ENCODE measurements at places on chromosomes 2 and 18. TPM values are rescaled to one million over a fixed set of nuclear protein-coding genes. Genes with fewer than 3 reads are reported as not detected.

DNA sequence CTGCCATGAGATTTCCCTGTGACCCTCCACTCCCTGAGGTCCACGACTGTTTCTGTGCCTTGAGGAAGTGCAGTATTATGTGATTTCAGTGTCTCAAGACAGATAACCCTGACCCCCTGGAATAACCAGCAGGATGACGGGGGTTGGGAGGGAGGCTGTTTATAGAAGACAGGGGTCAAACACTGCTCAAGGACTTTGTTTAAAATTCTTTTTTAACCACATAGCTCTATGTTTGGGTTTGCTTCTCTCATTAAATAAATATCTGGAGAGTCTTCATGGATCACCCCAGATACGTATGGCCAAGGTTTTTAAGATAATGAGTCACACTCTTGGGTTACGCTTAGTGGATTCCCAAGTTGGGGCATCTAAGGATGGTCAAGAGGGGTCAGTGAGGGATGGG, 523.8 kb upstream of the TNP1 start:
- DNase-seq: no peak

DNA sequence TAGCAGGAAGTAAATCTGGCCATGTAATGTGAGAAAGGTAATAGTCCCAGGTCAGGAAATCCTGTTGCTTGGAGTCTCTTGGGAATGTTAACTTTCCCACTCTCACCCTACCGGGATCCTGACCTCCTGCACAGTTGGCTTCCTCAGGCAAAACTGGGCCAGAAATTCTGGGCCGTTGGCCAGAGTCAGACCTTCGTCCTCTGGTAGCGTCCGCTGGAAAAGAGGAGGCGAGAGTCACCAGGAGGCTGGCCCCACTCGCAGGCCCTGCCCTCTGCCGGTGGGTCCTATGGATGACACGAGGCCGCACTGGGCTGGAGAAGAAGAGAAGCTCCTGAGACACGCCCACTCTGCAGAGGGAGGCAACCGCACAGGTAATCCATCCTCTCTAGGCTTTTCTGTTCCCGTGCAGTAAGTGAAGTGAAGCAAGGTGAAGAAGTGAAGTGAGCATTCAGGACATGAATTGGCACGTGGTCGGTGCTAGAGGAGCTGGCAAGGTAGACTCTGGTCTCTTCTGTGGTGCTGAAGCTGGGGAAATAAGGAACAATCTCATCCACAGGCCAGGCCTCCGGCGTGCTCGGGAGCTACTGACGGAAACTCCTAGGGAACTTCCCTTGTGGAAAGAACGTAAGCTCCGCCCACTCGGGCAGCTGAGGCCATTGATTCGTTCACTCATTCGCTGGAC, 182.7 kb upstream of the GLI2 start:
- DNase-seq: peak; percentile 91

GRCh38 chr2:237184919-237185552, 99.3 kb downstream of the COPS8 start:
- no peak for DNase-seq

DNA sequence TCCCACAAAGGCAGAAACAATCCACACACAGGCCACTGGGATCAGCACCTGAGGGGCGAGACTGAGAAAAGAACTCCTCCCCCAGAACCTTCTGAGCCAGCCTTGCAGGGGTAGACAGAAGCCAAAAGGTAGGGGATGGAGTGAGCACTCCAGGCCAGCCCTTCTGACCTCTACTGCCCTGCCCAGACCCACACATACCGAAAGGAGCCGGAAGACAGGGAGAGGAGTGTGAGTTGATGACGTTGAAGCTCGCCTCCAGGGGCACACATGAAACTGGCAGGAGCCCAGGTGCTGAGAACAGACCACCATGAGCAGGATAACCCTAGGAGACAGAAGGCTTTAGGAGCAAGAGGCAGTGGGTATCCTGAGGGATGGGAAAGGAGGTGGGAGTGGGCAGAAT, 1.8 kb downstream of the SLC23A3 start:
- DNase-seq: no peak

DNA sequence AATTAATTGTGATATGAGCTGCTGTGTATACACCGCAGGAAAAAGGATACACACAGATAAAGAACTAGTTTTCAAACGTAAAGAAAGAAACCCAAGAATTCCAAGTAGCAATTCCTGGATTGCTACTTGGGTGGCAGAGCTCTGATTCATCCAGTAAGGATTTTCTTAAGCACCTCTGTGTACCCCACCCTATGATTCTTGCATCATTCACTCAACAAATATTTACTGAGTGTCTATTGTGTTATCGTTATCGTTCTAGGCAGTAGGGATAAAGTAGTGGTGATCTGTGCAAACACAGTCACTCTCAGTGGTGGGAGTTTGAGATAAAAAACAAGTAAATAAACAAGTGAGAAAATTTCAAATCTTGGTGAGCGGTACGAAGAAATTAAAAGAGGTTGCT, 4.9 kb upstream of the TMEM200C start:
- DNase-seq: no peak

- DNase-seq: no peak
These were observed 406.6 kb upstream of the MMADHC start for GRCh38 chr2:149994057-149994728.

DNA sequence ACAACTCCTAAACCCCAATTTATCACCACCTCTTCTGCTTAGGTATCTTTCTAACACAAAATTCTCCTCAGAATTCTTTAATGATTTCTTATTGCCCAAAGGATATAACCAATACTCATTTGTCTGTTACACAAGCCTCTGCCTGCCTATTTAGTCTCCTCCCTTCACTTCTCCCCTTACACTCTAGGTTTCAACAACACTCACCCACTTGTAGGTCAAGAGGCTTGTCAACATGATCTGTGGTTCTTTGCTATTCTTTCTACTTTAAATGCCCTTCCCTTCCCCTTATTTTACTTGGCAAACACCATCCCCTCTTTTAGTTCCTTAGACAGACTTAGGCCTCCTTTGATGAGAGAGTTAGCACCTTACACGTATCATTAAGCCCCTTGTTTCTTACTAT, 69.0 kb upstream of the C2orf15 start:
- DNase-seq: no peak

- no peak for DNase-seq
These were observed 113.6 kb downstream of the BABAM2 start for GRCh38 chr2:28004086-28004485.

DNA sequence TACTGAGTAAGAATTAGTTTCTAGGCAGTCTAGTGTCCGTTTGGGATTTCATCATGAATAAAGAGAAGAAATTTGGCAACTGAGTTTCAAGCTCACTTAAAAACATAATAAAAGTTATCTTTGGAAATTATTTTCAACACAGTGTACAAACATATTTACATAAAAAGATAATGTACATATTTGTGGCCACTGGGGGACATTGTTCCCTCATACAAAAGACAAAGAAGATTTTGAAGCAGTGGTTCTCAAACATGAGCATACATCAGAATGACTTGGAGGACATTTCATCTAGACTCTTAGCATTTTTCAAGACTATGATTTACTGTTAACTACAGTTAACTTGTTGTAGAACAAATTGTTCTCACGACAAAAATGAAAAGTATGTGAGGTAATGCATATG, 15.7 kb upstream of the TTC21B start:
- DNase-seq: no peak

The UGT1A3 gene
- total RNA-seq: not detected

- DNase-seq: no peak
These were observed 445.2 kb downstream of the IRS1 start for GRCh38 chr2:226354434-226354833.

The MTCL1 gene
- 17.5 TPM for total RNA-seq

GRCh38 chr2:75079575-75079974, 119.7 kb downstream of the TACR1 start:
- DNase-seq: no peak

The RTP5 gene
- not detected for total RNA-seq

The MOCOS gene
- total RNA-seq: 1.3 TPM

DNA sequence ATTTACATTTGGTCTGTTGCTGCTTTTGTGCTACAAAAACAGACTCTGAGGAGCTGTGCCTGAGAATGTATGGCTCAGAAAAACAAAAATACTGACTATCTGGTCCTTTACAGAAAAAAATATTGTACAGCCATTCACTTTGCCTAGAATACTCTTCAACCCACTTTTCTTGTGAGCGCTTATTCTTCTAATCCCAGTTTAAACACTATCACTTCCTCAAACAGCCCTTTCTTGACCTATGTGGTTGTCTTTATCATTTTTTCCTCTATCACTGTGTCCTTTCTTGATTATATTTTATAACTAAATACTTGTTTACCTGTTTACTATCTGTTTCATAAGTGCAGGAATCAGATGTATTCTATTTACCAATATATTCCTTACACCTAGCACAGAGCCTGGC, 33.5 kb downstream of the CUL3 start:
- DNase-seq: no peak

DNA sequence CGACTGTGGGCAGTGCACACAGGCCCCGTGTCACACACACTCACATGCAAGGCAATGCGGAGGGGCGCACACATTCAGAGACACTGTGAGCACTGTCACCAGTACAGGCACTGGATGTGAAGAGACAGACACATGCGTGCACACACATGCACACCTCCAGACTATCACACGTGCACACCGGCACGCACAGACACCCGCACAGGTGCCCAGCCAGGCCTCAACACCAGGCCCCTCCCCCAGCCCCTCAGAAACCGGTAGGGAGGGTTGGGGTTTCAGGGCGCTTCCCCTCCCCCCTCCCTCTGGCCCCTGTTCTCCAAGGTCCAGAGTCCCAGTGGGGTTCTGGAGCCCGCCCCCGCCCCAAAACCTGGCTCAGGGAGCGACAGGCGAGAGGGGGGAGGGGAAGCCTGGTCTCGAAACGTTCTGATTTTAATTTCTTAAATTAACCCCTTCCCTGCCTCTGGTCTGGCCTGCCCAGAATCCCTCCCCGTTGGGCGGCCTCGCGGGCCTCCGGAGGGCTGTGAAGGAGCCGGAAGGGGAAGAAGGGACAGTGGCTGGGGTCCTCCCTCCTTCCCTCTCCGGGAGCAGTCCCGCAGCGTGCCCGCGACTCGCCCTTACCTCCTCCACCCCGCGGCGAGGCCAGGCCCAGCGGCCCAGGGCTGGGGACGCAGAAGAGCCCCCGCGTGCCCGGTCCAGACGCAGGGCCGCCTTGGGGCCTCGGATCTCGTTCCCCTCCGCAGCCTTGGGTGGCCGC, 558 bp downstream of the FBXO41 start:
- DNase-seq: no peak

GRCh38 chr18:3875376-3875775, 425.4 kb downstream of the TGIF1 start:
- no peak for DNase-seq

DNA sequence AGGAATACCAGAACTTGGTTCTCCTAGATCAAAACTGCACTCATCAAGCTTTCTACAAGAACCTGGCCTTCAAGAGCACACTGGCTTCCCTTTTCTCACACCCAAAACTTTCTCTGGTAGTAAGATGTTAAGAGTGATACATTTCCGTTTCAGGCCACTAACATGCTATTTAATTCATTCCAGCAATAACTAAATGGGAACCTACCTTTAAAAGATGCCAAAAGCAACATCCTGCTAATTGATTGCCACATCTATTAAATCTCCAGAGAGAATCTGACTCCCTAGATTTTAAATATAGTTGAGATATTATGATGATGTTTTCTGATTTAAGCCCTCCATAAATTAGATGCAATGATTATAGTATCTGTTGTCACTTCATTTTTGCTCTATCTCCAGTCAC, 71.6 kb downstream of the KCTD18 start:
- no peak for DNase-seq

The TCF7L1 gene
- 3.5 TPM for total RNA-seq

- no peak for DNase-seq
These were observed 126.9 kb upstream of the NCK2 start for GRCh38 chr2:105617631-105618350.

The SGO2 gene
- total RNA-seq: 7.0 TPM

DNA sequence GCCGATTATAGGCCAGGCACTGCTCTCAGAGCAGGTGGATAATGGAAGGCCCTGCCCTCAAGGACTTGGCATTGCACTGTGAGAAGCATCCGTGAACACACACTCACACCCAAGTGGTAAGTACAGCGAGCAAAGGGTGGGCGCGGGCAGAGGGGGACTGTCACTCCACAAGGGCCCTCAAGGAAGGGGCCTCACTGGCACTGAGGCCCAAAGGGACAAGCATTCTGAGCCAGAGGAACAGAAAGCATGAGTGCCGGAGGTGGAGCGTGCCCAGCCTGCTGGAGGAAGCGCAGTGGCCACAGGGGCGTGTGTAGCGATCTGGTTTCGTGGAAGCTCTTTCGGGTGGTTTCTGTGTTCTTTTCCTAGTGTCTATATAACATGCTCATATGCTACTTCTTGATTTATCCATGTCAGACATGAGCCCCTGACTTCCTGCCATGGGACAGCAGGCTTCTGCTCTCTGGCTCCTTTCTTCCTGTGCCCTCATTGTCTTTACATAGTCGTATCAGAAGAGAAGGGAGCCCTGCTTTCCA, 132.7 kb upstream of the ASB18 start:
- DNase-seq: no peak

The TNFRSF11A gene
- total RNA-seq: 3.5 TPM

The RAPGEF4 gene
- total RNA-seq: 6.1 TPM

The CACNB4 gene
- 0.13 TPM for total RNA-seq

DNA sequence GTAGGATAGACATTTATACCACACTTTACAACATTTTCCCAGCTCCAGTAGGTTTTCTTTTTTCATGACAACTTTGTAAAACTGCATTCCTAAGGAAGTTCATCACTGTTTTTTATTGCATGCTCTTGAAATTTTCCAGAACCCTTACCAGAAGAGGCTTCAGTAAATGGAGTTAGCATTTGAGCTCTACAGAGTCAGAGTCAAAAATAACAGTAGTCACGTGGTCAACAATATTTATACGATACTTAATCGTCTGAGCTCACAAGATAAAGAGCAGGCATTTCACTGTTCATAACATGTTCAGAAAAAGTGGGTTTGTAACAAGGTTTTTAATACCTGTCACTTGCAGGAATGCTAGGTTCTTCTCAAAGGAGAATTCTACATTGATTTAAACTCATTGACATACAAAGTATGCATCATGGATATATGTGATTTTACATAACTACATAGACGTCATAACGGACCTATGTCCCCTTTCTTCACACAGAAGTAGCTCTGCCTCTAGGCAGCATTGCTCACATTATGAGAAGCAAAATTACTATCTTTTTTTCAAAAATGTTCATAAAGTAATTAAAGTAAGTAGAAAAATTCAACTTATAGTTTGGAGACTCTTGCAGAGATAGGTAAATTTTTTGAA, 187.0 kb upstream of the COL3A1 start:
- DNase-seq: no peak

Data from pulmonary artery endothelial cell (primary cell).